Stimulated activated CD4-positive, alpha-beta T cell treated with anti-CD3 and anti-CD28 coated beads, Interleukin-1b, Interleukin-23, amount 100 ng/mL, for 1 hour (primary cell): ENCODE measurements at places on chromosomes 3 and 15.

DNA sequence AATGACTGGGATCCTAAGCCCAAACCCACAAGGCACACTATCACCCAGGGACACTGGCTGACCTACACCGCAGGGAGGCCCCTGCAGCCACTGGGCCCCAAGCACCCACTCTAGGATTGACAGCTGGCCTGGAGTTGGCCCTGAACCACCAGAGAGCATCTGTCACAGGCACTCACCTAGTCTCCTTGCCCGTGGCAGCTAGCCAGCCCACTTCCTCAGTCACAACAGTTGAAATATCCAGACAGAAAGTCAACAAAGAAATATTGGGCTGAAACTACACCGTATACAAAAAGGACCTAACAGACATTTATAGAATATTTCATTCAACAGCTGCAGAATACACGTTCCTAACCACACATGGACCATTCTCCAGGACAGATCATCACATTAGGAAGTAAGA is 5.2 kb upstream of the SPINK8 start:
- DNase-seq = no peak

DNA sequence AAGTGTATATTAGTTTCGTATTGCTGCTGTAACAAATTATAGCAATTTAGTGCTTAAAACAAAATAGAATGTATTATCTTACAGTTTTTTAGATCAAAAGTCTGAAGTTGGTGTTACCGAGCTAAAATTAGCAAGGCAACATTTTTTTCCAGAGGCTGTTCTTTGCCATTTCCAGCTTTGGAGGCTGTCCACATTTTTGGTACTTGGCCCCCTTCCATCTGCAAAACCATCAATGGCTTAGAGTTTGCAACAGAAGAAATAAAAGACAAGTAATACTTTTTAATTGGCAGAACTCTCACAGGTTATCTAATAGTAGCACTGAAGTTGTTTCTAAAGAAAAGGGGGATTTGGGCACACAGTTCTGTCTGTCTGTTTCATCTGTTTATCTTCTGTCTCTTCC is 1248.5 kb downstream of the ROBO1 start:
- no peak for DNase-seq

DNA sequence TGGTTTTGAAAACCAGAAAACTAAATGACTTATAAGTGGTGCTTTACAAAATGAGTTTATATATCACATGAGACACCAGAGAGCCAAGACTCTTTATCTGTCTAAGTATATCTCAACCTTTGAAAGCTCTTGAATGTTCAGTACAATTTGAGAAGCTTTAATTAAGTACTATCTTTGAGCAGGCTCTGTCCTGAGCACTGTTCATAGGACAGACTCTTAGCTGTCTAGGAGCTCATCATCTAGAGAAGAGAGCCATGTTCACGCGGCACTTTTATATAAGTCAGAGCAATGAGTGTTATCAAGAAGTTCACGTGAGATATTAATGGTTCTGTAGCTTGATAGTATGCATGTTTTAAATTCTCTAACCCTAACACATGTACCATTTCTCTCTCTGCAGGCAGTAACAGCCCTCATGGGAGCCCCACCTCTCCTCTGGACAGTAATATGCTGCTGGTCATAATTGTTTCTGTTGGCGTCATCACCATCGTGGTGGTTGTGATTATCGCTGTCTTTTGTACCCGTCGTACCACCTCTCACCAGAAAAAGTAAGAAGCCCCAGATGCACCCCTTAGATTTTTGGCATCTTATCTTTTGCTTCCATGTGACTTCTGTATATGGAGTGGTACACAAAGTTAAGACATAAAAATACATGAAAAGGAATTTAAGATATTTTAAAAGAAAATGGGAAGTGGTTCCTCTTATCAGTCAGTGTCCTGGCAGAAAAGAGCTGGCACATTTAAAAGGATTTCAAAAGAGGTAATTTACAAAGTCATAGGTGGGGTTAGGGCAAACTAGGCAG is 86.0 kb downstream of the HCN4 start:
- DNase-seq = no peak

DNA sequence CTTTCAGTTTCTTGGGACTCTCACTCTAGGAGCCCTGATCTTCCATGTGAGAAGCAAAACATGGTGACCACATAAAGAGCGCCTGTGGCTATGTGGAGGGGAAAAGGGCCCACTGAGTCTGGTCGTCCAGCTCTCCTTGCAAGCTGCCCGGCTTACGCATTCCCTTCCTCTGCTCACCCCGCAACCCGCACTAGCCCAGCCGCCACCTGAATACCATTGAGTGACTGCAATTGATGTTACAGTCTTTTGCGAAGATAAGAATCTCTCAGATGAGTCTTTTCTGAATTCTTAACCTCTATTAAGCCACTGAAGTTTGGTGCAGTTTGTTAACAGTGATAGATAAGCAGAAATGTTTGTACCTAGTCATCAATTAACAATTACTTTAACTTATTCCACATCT is 589.0 kb upstream of the DPPA4 start:
- DNase-seq = no peak

- no peak for DNase-seq
These were observed 17.2 kb upstream of the CCR4 start for GRCh38 chr3:32934150-32934742.

DNA sequence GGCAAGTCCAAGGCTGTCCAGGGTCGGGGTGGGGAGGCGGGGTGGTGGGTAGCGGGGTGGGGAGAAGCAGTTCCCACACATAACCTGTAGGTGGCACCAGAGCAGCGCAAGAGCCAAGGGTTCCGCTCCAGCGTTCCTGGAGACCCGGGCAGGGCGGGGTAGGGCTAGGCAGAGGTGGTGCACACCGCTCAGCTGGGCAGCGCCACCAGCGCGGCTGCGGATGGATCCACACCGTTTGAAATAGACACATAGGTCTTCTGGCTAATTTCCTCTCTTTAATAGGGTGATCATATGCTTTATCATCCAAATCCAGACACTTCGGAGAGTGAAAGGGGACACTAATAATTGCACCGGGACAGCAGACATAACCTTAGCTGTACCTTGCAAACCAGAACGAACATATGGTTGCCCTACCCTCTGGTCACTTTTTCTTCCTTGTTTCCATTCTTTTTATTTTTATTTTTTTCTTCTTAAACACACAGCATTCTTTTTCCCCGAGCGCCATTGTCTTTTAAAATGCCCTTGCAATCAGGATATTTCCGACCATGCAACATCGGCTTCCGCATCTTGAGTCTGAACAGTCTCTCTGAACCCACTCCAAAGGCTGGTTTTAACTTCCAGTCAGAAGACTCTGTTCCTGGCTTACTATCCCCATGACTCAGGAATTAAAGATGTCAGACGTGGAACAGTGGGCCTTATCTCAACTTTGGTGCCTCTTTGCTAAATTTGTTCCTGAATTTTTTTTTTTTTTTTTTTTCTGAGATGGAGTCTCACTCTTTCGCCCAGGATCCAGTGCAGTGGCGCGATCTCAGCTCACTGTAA is 12.5 kb upstream of the ZSCAN2 start:
- DNase-seq = peak; percentile 69

DNA sequence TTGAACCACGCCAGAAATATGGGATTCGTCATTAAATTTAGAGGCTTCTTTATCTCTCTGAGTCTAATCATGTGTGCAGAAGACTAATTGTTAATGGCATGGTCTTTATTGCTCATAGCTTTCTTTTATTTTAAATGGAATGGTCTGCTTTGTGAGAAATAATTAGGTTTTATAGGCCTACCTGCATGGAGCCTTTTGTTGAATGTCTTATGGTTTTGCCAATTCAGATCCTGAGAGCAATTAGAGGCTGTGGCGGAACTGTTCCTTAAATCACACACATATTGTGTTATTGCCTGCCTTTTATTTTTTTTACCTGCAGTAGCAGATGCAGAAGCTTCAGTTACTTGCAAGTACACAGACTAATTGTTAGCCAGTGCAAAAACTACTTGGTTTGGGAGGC is 306.2 kb downstream of the NLGN1 start:
- DNase-seq = no peak

GRCh38 chr3:169466990-169467389 is 196.5 kb downstream of the MECOM start:
- no peak for DNase-seq

DNA sequence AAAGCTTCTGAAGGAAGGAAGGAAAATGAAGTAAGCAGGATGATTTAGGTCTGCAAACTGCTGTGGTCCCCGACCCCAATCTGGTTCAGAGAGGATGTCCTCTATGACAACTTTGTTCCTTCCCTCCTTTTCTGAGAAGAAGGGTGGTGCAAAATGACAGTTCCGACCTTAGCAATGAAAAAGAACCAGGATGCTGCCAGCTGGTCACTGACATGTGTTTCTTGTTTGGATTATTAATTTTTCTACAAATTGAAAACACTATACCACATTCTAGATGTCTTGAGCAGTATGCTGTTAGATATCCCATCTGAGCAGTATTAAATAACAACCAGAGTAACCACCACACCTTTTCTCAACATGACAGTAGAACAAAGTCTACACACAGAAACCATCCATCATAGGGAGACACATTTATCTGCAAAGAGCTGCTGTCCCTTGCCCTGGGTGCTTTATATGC is 27.5 kb downstream of the CDCP1 start:
- no peak for DNase-seq

DNA sequence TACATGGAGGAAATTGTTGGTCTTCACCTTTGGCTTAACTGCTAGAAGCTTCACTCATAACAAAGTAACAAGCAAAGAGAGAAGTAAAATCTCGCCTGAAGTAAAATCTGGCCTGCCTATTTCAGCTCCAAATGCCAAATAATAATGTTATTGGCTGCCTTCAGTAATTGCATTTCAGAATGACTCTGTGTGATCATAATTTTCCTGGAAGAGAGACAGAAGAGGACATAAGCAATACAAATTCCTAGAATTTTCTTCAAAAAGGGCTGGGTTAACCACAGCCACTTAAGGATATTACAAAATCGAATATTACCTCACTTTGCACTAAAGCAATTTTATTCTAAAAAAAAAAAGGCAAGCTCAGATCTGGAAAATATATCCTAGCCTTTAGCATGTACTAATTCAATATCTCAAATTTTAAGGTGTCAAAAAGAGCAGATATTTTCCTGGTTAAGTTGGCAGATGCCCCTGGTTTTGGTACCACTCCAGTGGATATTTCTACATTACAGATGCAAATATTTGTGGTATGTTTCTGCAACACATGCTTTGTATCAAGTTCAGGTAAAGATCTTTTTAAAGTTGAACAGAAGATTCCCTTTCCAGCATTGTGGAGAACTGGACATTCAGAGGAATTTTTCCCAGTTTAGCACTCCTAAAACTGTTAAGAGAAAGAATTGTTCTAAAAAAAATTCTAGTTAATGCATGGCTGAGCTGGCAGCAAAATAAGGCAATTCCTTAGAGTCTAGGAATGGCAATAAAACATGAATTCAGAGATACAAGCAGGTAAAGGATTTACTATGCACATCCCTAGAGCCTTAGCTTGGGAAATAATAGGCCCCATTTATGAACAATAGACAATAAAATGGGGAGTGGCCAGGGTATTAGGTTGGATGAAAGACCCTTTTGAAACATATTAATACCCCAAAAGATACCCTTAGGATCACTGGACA is 116.7 kb downstream of the STAC start:
- no peak for DNase-seq
